Heart left ventricle (tissue), 16 donors: ENCODE measurements at places on chromosomes 3 and 15. TPM values are rescaled to one million over a fixed set of nuclear protein-coding genes. Genes with fewer than 3 reads are reported as not detected.

The EEFSEC gene
- total RNA-seq = 22.5 TPM

GRCh38 chr3:149274220-149274619, 52.6 kb upstream of the CP start:
- no peak for DNase-seq

DNA sequence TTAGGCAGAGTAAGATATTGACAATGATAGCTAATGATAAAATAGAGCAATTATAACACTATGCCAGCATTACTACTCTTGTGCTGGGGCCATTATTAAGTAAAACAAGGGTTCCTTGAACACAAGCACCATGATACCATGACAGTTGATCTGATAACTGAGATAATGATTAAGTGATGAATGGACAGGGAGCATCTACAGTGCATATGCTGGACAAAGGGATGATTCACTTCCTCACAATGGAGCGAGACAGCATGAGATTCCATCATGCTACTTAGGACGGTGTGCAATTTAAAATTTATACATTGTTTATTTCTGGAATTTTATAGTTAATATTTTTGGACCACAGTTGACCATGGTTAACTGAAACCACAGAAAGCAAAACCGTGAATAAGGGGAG, 156.6 kb downstream of the FHIT start:
- DNase-seq = no peak

The SIDT1 gene
- 2.6 TPM for total RNA-seq

DNA sequence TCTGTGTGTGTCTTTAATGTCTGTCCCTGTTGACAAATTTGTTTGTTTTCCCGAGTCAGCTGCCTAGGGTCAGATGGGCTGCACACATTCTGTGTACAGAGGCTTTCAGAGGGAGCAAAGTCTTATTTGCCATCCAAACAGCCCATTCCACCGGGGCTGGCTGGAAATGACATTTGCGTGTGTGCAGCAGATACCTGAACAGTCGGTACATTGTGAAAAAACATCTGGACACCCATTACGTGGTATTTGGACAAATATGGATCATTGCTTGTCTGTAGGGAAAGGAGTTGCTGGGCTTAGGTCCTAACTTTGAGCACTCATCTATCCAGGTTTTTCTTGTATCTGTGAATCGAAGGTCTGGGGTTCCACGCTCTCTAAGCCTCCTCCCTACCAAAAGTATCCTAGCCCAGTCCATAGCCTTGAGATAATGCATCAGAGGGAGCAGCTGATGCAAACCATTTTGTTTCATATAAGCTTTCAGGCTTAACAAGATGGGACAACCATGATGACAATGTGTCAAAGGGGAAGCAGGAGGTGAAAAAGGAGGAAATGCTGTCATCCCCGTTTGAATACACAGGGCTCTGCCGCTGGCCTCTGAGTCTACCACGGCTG, 22.2 kb upstream of the CMTM8 start:
- no peak for DNase-seq

DNA sequence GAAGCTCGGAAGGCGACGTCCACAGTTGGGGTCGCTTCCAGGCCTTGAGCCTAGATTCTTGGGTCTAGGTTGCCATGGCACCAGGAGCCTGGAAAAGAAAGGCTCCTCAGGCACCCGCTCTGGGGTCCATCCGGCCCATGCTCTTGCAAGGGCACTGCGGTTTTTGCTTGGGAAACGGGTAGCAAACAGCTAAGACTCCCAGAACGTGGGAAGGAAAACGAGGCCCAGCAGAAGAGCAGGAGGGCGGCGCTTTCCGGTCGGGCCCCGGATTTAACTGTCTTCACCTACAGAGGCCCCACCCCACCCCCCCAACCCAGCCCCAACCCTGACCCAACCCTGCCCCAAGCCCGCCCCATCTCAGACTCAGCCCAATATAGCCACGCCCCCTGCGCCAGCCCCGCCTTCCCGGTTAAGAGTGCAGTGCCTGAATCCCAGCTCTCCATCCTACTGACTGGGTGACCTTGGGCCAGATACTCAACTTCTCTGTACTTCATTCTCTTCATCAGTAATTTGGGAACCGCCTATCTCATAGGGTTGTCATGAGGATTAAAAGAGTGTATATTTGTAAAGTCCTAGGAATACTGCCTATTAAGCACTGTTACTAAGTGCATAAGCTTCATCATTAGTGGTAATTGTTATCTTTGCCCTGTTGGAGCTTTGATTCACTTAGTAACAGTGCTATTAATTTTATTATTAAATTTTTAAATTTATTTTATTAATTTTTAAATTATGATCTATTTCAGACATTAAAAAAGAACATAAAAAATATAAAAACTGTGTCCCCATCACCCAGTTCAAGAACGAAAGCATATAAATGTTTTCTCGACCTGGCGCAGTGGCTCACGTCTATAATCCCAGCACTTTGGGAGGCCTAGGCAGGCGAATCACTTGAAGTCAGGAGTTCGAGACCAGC, 28.4 kb upstream of the SMAD6 start:
- peak; percentile 74 for DNase-seq

DNA sequence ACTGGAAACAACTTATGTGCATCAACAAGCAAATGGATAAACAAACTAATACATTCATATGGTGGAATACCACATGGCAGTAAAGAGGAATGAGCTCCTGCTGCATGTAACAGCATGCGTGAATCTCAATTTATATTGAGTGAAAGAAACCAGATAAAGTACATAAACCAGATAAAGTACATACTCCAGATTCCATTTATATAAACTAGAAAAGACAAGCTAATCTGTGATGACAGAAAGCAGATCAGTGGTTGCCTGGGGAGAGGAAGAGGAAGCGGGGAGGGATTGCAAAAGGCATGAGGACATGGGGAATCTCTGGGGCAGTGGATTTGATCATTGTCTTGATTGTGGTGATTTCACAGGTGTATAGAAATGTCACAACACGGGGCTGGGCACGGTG, 34.2 kb downstream of the LIMD1 start:
- no peak for DNase-seq

The ECE2 gene
- total RNA-seq = 0.10 TPM

- DNase-seq = no peak
Measured at GRCh38 chr3:19065027-19065426, 83.3 kb upstream of the KCNH8 start.

The ULK3 gene
- 24.1 TPM for total RNA-seq

The SLC12A1 gene
- total RNA-seq = not detected

DNA sequence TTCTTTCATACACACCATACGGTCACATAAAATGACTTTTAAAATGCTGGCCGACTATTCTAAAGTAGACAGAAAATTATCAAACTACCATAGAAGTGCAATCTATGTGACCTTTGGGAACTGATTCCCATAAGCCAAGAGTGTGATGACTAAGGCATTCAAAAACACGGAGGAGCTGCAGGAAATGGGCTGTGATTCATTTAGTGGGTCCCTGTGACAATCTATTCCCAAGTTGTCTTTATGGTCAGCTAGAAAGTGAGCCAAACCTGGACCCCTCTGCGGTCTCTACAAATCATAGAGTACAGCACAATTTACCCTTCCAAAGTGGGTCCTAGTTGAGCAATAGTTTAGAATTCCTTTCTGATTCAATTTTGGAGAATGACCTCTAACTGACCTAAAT, 251.5 kb upstream of the CBLB start:
- DNase-seq = no peak

GRCh38 chr3:14460342-14461005, 58.1 kb downstream of the SLC6A6 start:
- DNase-seq = peak; percentile 85

DNA sequence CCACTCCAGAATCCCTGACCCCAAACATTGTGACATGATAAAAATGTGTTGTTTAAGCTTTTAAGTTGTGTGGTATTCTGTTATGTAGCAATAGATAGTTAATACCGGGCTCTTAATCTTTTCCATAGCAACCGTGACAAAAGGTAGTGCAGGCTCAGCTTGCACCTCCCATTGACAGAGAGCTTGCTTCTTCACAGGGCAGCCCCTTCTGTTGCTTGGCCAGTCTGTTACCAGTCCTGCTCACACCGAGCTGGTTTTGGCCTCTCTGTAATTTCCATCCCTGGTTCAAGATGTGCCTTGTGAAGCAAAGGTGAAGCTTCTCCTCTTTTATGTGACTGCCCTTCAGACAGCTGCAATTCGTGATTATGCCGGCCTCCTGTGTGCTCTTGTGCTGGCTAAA, 86.9 kb downstream of the CRYGS start:
- DNase-seq = no peak

GRCh38 chr15:45326741-45327140, 51.6 kb downstream of the GATM start:
- DNase-seq = no peak

The SERPINI2 gene
- not detected for total RNA-seq

The NR2E3 gene
- 0.25 TPM for total RNA-seq

- no peak for DNase-seq
Measured at GRCh38 chr15:41125931-41126642, 10.0 kb upstream of the INO80 start.

DNA sequence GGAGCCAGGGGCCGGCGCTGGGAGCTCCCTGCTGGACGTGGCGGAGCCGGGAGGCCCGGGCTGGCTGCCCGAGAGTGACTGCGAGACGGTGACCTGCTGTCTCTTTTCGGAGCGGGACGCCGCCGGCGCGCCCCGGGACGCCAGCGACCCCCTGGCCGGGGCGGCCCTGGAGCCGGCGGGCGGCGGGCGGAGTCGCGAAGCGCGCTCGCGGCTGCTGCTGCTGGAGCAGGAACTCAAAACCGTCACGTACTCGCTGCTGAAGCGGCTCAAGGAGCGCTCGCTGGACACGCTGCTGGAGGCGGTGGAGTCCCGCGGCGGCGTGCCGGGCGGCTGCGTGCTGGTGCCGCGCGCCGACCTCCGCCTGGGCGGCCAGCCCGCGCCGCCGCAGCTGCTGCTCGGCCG, 1.5 kb downstream of the SMAD6 start:
- peak; percentile 76 for DNase-seq

- DNase-seq = no peak
Measured at GRCh38 chr3:157104928-157105652, 54.9 kb downstream of the CCNL1 start.

The GOLGA8A gene
- total RNA-seq = 14.8 TPM

DNA sequence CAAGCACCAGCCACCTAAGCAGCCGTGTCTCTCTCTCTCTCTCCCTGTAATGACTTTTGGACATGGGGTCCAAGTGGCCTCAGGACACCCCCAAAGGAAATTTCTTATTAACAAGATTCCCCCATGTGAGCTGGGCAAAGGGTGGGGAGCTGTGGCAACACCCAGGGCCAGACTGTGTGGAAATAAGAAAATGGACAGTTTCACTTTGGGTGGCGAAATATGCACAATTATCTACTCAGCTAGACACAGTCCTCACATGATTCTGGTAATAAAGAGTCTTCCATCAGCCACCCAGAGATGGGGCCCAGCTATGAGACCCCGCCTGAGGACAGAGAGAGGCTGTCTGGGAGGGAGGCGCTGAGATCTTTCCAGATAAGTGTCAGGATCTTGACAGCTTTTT, 96.8 kb upstream of the TPM1 start:
- no peak for DNase-seq

- DNase-seq = no peak
Measured at GRCh38 chr15:81268881-81269601, 54.9 kb downstream of the STARD5 start.

DNA sequence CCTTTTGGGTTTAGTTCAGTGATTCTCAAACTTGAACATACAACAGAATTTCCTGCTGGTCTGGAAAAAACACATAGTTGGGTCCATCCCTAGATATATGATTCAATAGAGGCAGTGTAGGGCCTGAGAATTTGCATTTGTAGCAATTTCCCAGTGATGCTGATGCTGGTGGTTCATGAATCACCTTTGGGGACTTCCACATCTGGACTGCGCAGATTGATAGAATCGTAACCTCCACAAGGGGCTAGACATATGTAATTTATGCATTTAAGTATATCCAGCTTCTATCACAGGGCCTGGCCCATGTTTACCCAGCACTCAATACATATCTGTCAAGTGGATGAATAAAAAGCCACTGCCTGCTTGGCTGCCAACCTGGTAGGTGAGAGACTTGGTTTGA, 33.8 kb upstream of the SUCLG2 start:
- no peak for DNase-seq

GRCh38 chr15:68586274-68586961, 7.6 kb downstream of the CORO2B start:
- no peak for DNase-seq

GRCh38 chr3:28859897-28860296, 421.0 kb upstream of the RBMS3 start:
- DNase-seq = no peak

GRCh38 chr15:84600331-84600686, 500 bp upstream of the ZSCAN2 start:
- peak; percentile 89 for DNase-seq

The NRG4 gene
- total RNA-seq = not detected

DNA sequence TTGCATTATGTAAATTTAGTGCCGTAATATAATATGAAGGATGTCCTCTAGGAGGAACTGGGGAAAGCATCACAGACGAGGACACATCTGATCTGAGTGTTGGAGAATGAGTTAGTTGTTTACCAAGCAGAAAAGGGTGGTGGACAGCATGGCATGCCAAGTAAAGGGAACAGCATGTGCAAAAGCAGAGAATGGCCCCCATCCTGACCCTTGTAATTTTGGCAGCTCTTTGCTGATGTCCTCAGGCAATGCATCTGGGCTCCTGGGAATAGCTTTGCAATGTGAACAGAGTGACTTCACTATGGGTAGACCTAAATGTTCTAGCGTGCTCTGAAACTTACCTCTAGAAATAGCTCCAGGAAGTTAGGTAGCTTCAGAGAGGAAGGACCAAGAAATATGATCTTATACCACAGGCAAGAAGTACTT, 263.3 kb downstream of the LPP start:
- DNase-seq = no peak

- DNase-seq = no peak
Measured at GRCh38 chr3:82088749-82089148, 327.3 kb upstream of the GBE1 start.

GRCh38 chr15:68734881-68735280, 85.8 kb downstream of the ANP32A start:
- no peak for DNase-seq

The APOD gene
- total RNA-seq = 175 TPM

DNA sequence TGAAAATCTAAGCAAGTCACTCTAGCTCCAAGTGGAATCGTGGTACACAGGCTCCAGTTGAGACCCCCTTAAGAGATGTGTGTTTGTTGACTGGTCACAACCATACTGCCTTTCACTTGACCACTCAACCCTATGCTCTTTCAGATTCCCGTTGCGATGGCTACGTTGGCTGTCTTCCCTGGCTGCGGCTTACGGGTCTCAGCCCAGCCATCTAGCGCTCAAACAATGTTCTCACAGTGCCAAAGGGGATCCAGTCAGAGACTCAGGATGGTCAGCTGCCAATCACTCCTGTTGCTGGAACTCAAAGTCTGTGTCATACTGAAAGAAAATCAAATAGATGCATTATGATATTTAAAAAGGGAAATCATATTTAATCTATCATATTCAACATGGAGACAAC, 237.6 kb downstream of the ITPR1 start:
- DNase-seq = no peak
